ENCODE measurements at places on chromosomes 12 and 14. TPM values are rescaled to one million over a fixed set of nuclear protein-coding genes. Genes with fewer than 3 reads are reported as not detected.

Gene NGB
- total RNA-seq = not detected

GRCh38 chr14:41257476-41257875, 349.2 kb upstream of the LRFN5 start:
- no peaks in the 10 kb centered on the region for H3K36me3 ChIP-seq
- DNase-seq = no peak
- no peak overlapping the region for H3K4me3 ChIP-seq

- H3K4me1 ChIP-seq = peaks cover 4% of the 10 kb centered on the region
- no peak overlapping the region for H3K27ac ChIP-seq
- DNase-seq = no peak
- no peaks in the 10 kb centered on the region for H3K27me3 ChIP-seq
- H3K36me3 ChIP-seq = peaks cover 7% of the 10 kb centered on the region
- H3K4me3 ChIP-seq = no peak overlapping the region
Measured at GRCh38 chr12:100058482-100059029, 73.8 kb upstream of the ANKS1B start.

DNA sequence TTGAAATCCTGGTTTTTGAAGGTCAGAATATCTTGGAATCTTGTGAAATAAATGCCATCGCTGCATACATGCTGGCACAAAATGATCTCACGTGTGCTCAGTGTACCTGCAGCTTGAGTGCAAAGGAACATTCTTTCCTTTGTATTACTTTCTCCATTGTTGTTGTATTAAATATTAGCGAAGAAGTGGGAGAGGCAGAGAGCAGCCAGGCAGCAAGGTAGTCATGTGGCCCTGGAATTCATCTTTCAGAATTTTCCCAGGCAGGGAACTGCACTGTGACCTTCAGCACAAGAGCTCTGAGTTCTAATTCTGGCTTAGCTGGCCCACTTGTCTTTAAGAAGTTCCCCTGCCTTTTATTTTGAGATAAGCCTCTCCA, 145.5 kb downstream of the PRKCH start:
- DNase-seq = no peak
- peaks cover 4% of the 10 kb centered on the region for H3K36me3 ChIP-seq
- H3K4me3 ChIP-seq = no peak overlapping the region

DNA sequence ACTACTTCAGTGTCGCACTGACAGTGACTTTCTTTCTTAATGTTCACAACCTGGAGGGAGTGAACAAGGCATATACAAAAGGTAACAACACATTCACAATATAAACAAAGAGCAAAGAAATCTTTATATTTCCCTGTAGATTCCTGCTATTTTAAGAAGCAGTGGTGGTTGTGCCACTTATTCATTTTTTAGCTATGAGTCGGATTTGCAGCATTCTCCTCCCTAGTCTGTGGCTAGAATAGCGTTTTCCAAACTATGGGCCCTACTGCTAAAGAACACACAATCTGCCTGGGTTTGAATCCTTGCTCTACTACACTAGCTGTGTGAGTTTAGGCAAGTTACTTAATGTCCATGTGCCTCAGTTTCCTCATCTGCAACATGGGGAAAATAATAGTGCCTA, 18.6 kb upstream of the MDM1 start:
- DNase-seq = no peak
- H3K4me1 ChIP-seq = peaks cover 14% of the 10 kb centered on the region
- peaks cover 5% of the 10 kb centered on the region for H3K27me3 ChIP-seq
- no peaks in the 10 kb centered on the region for H3K36me3 ChIP-seq

GRCh38 chr12:7877420-7877819, 4.7 kb upstream of the SLC2A14 start:
- H3K27me3 ChIP-seq = no peaks in the 10 kb centered on the region
- H3K4me1 ChIP-seq = no peaks in the 10 kb centered on the region
- H3K27ac ChIP-seq = no peak overlapping the region
- no peak for DNase-seq
- H3K36me3 ChIP-seq = no peaks in the 10 kb centered on the region

Gene CLEC1B
- total RNA-seq = not detected

- no peaks in the 10 kb centered on the region for H3K27me3 ChIP-seq
- peaks cover 22% of the 10 kb centered on the region for H3K4me1 ChIP-seq
- H3K27ac ChIP-seq = peak overlapping the region; percentile 45
- H3K36me3 ChIP-seq = peaks cover under 1% of the 10 kb centered on the region
Measured at GRCh38 chr12:47870175-47870781, 34.5 kb downstream of the VDR start.
